CD4-positive, alpha-beta T cell treated with Interleukin-15 for 4 hours (primary cell): ENCODE measurements at places on chromosomes 2 and 18.

DNA sequence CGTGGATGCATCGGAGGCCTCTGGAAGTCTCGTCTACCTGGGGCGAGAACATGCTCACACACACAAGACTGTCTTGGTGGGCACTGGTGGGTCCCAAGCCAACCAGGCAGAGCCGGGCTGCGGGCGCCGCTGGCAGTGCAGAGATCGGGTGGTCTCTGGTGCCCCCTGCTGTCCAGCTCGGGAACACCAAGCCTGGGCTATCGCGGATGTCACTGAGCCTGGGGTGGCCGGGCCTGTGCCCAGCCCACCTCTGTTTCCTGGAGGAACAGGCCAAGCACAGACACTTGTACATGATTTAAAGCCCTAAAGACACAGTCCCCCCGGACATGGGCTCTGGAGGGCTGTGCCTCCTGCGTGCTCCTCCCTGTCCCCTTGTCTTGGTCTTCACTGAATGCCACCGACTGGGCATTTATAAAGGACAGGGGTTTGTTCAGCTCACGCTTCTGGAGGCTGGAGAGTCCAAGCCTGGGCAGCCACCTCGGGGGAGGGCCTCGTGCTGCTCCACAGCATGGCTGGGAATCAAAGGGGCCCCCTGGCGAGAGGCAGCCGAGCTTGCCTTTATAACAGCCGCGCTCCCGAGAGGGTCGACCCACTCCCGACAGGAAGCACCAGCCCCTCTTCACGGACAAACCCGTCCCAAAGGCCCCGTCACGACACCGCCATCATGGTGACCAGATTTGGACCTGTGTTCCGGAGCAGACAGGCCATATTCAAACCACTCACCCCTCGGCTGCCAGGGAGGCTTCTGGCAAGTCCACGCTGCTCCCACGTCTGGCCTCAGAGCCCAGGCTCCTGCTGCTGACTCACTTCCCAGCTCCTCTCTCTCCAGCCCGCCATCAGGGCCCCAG lies 3.6 kb upstream of the OTOS start:
- peak; percentile 76 for DNase-seq

DNA sequence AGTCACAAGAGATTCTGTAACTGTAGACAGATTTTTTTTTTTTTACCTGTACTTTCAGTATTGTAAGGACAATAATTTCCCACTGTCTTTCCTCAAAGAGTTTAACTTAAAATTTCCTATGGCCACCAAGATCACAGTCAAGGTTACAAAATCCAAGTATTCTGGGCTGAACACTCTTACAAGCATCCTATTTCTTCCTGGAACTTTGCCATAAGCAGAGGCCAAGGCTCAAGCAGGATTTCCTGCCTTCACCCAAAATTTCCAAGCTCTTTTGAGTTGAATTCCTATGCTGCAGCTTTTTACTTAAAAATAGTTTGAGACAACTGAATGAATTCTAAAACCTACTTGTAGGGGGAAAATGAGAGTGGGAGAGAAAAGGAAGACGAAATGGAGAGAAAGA lies 299.4 kb downstream of the ZNF516 start:
- no peak for DNase-seq

DNA sequence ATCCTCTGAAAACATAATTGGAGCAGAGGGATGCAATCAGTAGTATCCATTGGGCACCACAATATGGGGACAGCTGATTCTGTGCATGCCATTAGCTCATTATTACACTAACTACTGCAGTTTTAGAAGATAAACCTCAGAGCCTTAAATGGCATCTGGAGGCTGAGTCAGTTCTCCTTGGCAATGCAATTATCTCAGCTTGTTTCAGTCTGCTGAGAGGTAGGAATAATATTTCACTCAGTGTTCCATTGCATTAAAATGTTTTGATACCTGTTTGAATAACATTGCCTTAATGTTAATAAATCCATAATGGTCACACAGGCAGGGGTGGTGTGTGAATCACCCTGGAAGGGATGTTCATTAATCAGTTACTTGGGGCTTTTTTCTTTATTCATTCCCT lies 309.6 kb downstream of the LRRTM1 start:
- DNase-seq = no peak

GRCh38 chr2:7819316-7819715 lies 862.5 kb upstream of the ID2 start:
- no peak for DNase-seq

- DNase-seq = no peak
Observed at GRCh38 chr2:2749206-2749598, 418.1 kb upstream of the MYT1L start.

GRCh38 chr2:196962325-196962724 lies 35.8 kb upstream of the PGAP1 start:
- DNase-seq = no peak

DNA sequence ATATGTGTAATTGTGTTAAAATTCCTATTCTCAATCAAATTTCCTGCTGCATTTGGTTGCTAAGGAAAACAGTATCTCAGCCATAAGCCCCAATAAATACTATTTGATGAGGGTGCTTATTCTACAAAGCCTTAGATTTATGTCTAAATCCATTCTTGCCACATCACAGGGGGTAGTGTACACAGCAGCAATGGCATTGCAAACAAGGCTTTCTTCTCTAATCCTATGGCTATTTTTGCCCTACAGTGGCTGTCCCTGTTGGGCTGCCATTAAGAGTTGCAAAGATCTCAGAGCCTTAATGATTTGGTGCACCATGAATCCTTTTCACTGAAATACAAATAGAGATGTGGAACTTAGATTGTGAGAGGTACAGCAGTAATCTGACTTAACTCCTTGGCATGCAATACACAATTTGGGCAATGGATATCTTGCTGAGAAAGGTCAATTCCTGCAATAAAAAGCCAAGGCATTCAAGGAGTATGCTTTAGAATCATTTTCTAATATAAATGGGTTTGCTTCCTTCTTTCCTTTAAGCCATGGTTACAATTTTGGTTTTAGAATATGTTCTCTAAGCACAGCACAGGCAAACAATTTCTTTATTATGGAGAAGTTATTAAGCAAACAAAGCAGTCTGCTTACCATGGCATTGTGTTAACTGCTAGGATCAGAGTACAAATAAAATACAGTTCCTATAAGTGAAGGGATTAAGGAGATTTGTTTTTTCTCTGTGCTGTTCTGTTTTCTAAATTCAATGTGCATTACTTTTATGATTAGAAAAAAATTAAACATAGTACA lies 69.8 kb upstream of the CD302 start:
- no peak for DNase-seq

GRCh38 chr2:129881786-129882396 lies 97.6 kb upstream of the RAB6C start:
- no peak for DNase-seq

- DNase-seq = no peak
Observed at GRCh38 chr18:44996261-44996660, 315.6 kb downstream of the SETBP1 start.

DNA sequence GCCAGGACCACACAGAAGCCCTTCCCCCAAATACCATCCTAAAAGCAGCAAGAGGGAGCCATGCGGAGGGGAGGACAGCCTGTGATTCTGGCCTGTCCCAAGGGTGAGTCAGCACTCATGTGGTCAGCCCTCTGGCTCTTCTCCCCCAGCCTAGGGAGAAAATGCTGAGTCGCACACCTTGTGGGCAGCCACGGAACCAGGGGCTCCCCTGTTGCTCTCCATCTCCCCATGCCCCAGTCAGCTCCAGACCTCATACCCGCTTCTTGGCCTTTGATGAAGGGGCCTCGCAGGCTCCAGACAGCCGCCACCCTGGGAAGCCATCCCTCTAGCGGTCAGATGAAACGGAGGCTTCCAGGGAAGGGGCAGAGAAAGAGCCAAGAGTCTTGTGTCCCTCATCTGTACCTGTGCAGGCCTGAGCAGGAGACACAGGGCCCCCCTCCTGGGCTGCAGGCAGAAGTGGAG lies 181.3 kb upstream of the SIX2 start:
- no peak for DNase-seq

DNA sequence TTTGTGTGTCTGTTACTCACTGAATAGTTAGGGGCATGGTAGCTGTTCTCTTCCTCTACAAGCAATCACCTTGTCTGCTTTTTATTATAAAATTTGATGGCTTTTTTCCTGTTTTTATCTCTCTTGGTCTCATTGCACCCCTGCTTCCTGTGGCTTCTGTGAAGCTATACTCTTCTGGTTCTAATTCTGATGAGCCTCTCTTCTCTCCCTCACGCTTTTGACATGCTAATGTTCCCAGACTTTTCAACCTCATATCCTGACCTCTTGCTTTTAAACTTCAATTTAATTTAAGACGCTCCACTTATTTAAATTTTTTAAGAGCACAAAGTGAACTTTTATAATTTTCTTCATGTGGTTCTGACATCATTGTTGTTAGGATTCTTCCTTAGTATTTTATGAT lies 361.4 kb downstream of the DLGAP1 start:
- DNase-seq = no peak

- no peak for DNase-seq
Observed at GRCh38 chr2:74763962-74764428, 69.9 kb upstream of the HK2 start.

- DNase-seq = no peak
Observed at GRCh38 chr2:25290811-25291495, 50.8 kb downstream of the DNMT3A start.

DNA sequence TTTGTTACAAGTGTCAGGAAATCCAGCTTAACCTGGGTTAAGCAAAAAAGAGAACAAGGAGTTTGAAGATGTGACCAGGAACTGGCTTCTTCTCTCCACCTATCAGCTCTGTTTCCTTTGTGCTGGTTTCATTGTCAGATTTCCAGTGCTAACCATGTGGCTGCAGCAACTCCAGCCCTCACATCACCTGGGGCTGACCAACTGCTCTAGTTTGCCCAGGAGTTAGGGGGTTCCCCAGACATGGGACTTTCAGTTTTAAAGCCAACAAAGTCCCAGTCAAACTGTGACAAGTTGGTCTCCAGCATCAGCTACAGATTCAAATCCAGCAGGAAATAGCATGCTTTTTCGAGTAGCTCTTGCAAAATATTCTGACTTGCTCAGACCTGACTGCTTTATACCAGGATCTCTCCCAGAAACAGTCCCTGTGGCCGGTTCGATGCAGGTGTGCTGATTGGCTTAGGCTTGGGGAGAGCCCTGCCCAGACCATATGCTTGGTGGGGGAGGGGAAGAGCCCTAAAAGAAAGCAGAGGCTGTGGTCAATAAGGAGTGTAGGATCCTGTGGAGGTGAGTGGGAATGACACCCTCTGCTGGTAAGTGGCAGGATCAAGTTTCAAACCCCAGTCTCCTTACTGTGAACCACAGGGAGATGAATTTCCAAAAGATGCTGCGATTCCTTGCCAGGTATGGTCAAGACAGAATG lies 49.5 kb downstream of the KCNE4 start:
- DNase-seq = no peak

- no peak for DNase-seq
Observed at GRCh38 chr2:239792405-239793084, 232.6 kb downstream of the NDUFA10 start.

- DNase-seq = no peak
Observed at GRCh38 chr2:97718942-97719341, 5.6 kb downstream of the ZAP70 start.

DNA sequence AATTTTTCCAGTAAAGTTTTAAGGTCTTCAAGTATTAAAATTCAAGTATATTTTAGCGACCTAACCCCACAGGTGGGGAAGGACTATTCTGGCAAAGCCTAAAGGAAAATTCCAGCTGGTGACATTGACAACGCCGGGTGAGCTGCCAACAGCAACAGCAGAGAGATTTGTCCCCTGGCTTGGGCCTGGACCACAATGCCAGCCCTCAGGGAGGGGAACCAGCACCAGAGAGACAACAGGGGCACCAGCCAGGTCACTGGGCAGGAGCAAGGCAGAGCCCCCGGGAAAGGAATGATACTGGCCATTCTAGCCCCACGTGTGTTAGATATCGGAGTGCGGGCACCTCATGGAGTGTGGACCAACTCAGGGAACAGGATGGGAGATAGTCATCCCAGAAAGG lies 95.7 kb downstream of the ARMC9 start:
- DNase-seq = no peak

DNA sequence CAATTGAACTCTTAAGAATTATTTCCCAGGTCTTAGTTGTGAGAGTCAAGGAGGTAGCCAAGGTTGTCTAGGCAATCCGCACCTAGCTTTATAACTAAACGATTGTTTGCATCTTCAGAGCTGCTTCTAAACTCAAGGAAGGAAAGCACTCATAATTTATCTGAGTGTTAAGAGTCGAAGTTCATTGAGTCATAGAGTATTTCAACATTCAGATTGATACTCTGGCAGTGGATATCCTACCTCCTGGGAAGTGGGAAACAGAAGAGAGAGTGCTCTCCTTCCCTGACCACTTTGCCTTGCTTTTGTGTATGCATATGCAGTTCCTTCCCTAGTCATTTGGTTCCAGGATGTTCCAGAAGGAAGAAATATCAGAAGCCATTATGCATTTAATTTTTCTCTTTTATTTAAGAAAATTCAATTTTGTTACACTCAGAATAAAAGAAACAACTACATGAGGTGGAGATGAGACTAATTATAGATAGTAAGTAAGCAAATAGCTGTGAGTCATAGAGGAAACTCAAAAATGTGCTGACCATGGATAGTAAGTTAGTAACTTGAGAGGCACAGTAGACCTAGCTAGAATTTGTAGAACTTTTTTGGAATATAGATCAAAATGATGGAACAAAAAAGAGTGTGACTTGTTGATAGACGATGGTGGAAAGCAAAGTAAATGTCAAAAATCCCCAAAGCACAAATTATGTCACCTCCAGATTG lies 35.4 kb upstream of the FSHR start:
- DNase-seq = no peak

DNA sequence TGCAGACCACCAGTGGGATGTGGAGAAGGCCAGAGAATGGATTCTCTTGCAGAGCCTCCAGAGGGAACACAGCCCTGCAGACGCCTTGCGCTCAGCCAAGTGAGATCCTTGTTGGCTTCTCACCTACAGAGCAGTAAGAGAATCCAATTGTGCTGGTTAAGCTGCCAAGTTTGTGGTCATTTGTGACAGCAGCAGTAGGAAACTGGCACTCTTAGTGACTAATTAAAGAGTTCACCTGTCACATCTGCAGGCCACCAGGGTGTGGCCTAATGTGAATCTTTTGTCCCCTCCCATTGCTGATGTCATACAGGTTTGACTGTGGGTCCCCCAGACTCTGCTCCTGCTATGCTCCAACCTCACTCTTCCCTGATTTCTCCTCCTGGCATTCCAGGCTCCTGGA lies 235.9 kb downstream of the TFCP2L1 start:
- no peak for DNase-seq

GRCh38 chr2:102422910-102423309 lies at the start of gene IL18RAP:
TSS of gene IL18RAP (plus strand) at chr2:102423160. CDS start at chr2:102423278, 118 bp downstream.
- DNase-seq = no peak

DNA sequence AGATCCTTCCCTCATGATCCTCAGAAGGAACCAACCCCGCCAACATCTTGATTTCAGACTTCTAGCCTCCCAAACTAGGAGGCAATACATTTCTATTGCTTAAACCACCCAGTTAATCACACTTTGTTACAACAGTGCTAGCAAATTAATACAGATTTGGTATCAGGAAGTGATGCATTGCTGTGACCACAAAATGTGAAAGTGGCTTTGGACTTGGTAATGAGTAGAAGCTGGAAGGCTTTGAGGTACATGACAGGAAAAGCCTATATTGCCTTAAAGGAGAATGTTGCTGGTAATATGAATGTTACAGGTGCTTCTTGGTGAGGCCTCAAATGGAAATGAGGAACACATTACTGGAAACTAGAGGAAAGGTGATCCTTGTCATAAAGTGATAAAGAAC lies 260.3 kb downstream of the SATB2 start:
- no peak for DNase-seq
